Hepatic stellate cell (primary cell): ENCODE measurements at places on chromosomes 4 and X.

- no peak for DNase-seq
These were observed 54.0 kb upstream of the TMLHE start for GRCh38 chrX:155666741-155667140.

DNA sequence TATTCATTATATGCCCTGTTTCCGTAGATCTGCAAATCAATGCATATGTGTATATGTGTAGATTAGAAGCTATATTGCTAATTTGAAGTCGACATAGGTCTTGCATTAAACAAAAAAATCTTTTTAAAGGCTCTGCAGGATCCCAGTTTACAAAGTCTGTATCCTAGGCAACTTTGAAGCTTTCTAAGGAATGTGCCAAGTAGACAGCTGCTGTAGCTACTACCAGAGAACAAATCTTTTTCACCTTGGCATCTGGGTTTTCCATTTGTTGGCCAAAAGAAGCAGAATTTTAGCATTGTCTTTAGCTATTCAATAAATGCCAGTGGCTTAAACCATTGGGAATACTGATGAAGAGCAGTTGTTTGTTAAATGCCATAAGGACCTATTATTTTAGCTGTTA lies 88.0 kb downstream of the NAA11 start:
- no peak for DNase-seq

DNA sequence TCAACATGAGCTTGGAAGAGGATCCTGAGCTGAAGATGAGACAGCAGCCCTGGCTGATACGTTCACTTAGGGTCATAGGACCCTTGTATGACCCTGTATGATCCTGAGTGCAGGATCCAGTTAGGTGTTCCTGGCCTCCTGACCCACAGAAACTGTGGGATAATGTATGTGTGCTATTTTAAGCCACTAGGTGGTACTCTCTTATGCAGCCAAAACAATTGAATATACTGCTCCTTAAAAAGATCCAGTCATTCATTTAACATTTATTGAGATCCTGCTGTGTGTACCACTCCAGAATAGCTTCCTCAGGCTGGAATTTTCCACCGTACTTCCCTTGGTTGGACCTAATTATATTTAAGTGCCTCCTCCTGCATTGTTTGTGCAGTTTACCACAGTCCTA lies 167.1 kb downstream of the AMELX start:
- no peak for DNase-seq

DNA sequence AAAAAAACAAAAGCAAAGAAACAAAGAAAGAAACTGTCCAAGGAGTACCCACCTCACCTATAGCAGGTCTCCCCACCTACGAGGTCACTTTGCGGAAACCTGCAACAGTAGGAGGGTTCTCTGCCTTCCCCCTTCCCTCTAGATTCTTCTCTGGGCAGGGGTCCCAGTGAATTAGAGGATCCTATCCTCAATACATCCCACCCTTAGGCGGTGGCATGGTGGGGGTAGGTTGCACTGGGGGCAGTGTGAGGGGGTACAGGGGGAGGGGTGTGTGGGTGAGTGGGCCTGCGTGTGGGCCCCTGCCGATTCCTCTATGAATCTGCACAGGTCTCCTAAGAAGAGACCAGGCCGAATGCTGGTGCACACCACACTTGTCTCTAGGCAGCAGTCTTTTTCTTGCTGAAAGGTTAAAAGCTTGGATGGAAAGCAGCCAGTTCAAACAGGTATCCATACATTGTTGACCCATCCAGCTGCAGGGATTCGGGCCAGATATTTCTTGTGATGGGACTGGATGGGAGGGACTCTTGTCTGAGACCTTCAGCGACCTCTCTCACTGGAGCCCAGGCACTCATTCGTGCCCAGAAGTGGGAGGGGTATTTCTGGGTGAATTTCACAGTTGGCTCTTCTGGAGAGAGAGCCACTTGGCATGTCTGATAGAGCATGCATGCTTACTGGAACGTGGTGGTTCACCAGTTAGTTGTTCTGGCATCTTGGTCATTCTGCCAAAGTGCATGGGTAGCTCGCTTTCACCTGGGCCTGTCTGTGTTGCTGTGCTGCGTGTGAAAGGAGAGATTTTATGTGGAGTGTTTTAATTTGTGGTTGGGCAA lies 65.6 kb downstream of the NBDY start:
- peak; percentile 0 for DNase-seq

- DNase-seq = no peak
These were observed 1.4 kb downstream of the EDNRA start for GRCh38 chr4:147482281-147482680.

DNA sequence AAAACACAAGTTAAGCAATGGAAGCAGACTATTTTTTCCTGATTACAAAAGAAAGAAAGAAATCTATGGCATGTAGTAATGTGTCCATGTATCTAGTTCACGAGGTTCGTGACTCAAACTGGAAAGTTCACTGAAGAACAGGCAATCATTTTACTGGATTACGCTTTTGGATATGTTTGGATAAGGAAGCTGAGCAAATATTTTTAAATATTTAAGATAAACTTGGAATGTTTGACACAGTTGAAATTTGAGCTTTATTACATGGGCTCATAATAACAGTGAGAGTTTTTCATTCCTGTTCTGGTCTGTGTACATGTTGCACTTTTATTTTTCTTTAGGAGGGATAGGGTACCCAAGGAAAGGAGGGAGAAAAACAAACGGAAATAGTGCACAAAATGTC lies 244.2 kb upstream of the GK2 start:
- DNase-seq = no peak

DNA sequence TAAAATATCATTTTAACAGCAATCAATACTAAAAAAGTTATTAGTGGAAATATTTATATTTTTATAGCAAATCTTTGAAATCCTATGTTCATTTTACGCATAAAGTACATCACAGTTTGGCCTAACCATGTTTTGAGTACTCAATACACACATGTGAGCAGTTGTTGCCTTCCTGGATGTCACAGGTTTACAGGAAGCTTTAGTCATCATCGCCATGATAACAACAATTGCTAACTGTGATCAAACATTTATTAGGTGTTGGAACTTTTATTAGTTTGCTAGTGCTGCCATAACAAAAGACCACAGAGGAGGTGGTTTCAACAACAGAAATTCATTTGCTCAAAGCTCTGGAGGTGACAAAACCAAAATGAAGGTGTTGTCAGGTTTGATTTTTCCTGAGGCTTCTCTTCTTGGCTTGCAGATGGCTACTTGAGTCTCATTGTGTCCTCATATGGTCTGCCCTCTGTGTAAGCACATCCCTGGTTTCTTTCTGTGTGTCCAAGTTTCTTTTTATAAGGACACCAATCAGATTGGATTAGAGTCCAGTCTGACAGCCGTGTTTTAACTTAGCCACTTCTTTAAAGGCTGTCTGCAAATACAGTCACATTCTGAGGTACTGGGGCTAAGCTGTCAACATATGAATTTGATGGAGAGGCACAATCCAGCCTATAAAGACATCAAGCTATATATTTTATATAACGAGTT lies 43.1 kb upstream of the BOD1L1 start:
- DNase-seq = no peak

GRCh38 chrX:48939524-48940228 lies 17.7 kb downstream of the OTUD5 start:
- DNase-seq = no peak
